ENCODE measurements at places on chromosomes 12 and 14. TPM values are rescaled to one million over a fixed set of nuclear protein-coding genes. Genes with fewer than 3 reads are reported as not detected.

DNA sequence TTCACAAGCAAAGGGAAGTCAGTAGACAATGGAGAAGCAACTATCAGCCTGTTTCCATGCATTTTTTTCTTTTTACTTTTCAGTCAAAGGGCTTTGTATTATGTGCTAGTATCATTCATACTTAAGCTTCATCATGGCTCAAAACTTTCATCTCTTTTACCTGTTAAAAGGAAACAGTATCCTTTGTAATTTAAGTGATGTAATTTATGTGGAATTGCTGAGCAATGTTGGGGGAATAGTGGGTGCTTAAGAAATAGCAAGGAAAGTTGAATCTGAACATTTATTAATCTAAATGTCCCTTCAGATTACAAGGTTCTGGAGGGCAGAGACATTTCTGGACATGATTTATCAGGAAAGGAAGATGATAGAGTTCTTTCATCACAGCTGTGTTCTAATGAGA is 915.3 kb downstream of the VRK1 start:
- no peaks in the 10 kb centered on the region for H3K4me1 ChIP-seq
- DNase-seq: no peak
- H3K27me3 ChIP-seq: no peaks in the 10 kb centered on the region

DNA sequence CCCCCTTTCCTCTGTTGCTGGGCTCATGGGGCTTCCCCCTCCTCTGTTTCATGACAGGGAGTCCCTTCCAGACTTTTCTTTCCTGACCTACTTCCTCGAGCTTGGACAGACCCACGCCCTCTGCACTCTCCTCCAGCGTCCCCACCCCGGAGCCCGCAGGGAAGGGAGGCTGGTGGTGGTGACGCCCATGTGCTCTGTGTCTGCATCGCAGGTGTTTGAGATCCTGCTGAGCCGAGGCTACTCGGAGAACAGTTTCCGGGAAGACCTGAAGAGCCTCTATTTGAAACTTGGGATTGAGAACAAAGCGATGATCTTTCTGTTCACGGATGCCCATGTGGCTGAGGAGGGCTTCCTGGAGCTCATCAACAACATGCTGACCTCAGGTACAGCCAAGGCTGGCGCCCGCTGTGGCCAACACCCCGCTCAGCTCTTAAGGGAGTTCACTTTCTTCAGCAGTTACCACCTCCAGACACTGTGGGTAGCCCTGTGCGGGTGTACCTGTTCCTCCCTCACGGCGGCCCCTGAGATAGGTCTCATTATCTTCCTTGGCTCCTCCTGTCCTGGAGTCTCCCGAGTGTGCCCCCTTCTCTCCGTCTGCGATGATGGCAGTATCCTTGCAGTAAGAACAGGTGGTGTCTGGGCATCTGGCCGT is 85.6 kb downstream of the CCDC92 start:
- no peak for DNase-seq
- H3K4me1 ChIP-seq: no peaks in the 10 kb centered on the region
- H3K27ac ChIP-seq: no peak overlapping the region
- no peak overlapping the region for H3K4me3 ChIP-seq
- H3K27me3 ChIP-seq: no peaks in the 10 kb centered on the region
- no peaks in the 10 kb centered on the region for H3K36me3 ChIP-seq

DNA sequence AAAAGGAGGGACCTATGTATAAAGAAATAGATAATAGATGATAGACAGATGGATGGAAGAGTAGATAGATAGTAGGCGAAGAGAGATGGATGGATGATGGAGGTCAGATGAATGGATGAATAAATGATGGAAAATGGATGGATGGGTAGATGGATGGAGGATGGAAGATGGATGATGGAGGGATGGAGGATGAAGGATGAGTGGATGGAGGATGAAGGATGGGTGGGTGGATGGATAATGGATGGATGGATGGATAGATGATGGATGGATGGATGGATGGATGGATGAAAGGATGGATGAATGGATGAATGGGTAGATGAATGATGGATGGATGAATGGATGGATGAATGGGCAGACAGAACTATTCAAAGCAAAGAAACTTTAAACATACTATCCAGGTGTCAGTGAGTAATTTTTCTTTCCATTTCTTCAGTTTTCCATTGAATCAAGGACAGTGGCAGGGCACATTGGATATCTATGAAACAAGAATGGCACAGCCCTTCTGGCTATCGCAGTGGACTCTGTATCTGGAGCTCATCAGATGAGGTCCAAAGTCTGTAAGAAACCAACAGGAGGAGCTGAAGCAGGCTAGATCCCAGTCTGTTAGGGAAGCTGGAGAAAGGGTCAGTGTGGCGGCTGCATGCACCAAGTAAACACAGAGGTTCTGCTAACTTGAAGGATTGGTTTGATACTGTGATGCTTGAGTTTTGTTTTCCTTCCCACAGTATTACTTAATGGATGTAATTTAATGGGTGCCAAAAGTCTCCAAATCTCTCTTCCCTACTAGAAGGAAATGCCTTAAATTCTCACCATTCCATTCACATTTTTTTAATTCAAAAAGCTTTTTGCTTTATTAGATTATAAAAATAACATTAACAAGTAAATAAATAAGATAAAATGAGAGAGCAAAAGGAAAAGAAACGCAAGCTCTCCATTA is 18.1 kb upstream of the MED13L start:
- DNase-seq: no peak
- H3K4me1 ChIP-seq: no peaks in the 10 kb centered on the region
- H3K4me3 ChIP-seq: no peak overlapping the region
- no peaks in the 10 kb centered on the region for H3K36me3 ChIP-seq

GRCh38 chr14:98474900-98475299 is 797.1 kb downstream of the BCL11B start:
- no peak overlapping the region for H3K4me3 ChIP-seq
- H3K27me3 ChIP-seq: peaks cover 4% of the 10 kb centered on the region
- no peaks in the 10 kb centered on the region for H3K36me3 ChIP-seq

GRCh38 chr12:112456029-112456428 is 37.3 kb downstream of the PTPN11 start:
- no peak for DNase-seq
- peaks cover 24% of the 10 kb centered on the region for H3K36me3 ChIP-seq
- H3K4me1 ChIP-seq: no peaks in the 10 kb centered on the region
- no peak overlapping the region for H3K4me3 ChIP-seq

DNA sequence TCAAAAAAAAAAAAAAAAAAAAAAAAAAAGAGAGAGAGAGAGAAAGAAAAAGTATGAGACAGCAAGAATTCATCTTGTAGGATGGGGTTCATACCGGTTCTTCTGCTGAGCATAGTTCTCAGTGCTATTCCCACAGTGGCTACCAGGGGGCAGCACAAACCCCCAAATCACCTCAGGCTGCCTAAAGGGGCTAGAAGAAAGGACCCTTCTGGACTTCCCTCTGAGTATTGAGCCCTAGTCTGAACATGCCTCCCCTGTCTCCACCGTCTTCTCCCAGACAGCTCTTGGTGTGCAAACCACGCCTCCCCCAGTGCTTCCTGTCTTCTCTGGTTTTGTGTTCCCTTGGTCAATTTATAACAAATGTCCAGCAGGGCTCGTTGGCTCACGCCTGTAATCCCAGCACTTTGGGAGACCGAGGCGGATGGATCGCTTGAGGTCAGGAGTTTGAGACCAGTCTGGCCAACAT is 31.3 kb upstream of the SMUG1 start:
- no peak overlapping the region for H3K27ac ChIP-seq
- H3K36me3 ChIP-seq: no peaks in the 10 kb centered on the region
- H3K27me3 ChIP-seq: peaks cover 2% of the 10 kb centered on the region
- H3K4me3 ChIP-seq: no peak overlapping the region
- H3K4me1 ChIP-seq: peaks cover 20% of the 10 kb centered on the region

PEX5 gene
- total RNA-seq: 37.9 TPM

- peaks cover 3% of the 10 kb centered on the region for H3K36me3 ChIP-seq
- peaks cover 4% of the 10 kb centered on the region for H3K4me1 ChIP-seq
- H3K27ac ChIP-seq: no peak overlapping the region
These were observed 1.3 kb upstream of the ANKRD9 start for GRCh38 chr14:102510616-102511520.

TC2N gene
- 6.4 TPM for total RNA-seq

GLT1D1 gene
- total RNA-seq: 13.1 TPM

- no peak for DNase-seq
- no peak overlapping the region for H3K4me3 ChIP-seq
- H3K4me1 ChIP-seq: no peaks in the 10 kb centered on the region
- no peaks in the 10 kb centered on the region for H3K36me3 ChIP-seq
- no peaks in the 10 kb centered on the region for H3K27me3 ChIP-seq
- H3K27ac ChIP-seq: no peak overlapping the region
These were observed 8.3 kb upstream of the HVCN1 start for GRCh38 chr12:110697236-110697635.

- no peak overlapping the region for H3K4me3 ChIP-seq
- no peaks in the 10 kb centered on the region for H3K36me3 ChIP-seq
- H3K27ac ChIP-seq: no peak overlapping the region
These were observed 18.0 kb upstream of the TCP11L2 start for GRCh38 chr12:106284358-106285105.

CDH24 gene
- total RNA-seq: 0.50 TPM

RASSF9 gene
- total RNA-seq: 0.84 TPM

DNA sequence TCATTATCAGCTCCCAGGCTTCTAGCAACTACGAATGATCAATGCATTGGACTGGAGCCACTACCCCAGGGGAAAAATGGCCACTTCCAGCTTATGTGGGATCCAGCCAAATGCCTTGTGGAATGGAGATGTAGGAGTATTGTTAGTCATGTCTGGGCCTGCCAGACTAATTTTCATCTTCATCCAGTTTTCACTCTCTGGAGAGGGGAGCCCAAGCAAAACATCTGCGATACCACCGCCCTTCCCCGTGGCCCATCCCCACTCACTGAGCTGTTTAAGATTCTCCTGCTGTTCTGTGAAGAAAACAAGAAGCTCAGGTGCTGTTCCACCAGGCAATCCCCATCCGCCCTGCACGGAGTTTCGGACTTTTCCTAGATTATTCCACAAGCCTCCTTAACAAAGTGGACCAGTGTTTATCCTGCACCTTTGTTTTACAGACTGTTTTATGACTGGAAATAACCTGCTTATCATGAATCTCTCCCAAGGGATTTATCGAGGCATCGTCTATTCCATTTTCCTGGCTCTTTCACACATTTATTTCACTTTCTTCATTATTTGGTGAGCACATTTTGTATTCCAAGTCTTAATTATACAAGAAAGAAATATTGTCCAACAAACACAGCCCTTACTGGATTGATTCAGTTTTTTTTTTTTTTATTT is 35.5 kb upstream of the MAX start:
- DNase-seq: no peak
- H3K36me3 ChIP-seq: no peaks in the 10 kb centered on the region
- H3K4me1 ChIP-seq: no peaks in the 10 kb centered on the region

GRCh38 chr14:63912286-63912685 is 59.5 kb downstream of the SYNE2 start:
- no peaks in the 10 kb centered on the region for H3K36me3 ChIP-seq
- H3K4me1 ChIP-seq: peaks cover 9% of the 10 kb centered on the region
- H3K27me3 ChIP-seq: no peaks in the 10 kb centered on the region
- H3K4me3 ChIP-seq: no peak overlapping the region
- DNase-seq: no peak

GRCh38 chr12:1619587-1619986 is 9.4 kb upstream of the WNT5B start:
- no peak for DNase-seq
- H3K27ac ChIP-seq: no peak overlapping the region
- H3K27me3 ChIP-seq: no peaks in the 10 kb centered on the region
- no peaks in the 10 kb centered on the region for H3K36me3 ChIP-seq

- no peaks in the 10 kb centered on the region for H3K4me1 ChIP-seq
- no peaks in the 10 kb centered on the region for H3K27me3 ChIP-seq
- H3K27ac ChIP-seq: no peak overlapping the region
- H3K4me3 ChIP-seq: no peak overlapping the region
These were observed 524.5 kb downstream of the GALC start for GRCh38 chr14:87468531-87468930.

DNA sequence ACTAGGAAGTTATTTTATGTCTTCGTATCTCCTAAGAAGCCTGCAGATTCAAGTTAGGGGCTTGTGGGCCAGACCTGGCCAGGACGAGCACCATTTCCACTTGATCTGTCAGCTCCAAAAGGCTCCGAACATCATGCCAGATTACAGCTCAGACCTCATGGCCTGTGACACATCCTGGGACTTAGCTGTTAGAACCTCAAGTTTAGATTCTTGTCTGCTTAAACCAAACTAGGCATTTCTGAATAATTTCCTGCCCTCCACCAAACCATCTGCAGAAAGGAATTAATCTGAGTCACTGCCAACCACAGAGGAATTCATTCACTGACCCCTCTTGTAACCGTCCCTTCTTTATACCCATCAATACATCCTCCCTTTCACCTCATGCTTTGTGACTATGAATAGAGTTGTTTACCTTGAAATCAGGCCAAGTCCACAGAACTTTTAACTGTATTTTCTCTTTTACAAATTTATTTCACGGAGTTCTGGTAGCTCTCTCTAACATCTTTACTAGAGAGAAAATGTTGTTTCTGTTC is 120.3 kb downstream of the FBXL14 start:
- no peaks in the 10 kb centered on the region for H3K36me3 ChIP-seq
- no peak for DNase-seq
- no peaks in the 10 kb centered on the region for H3K27me3 ChIP-seq
- H3K4me1 ChIP-seq: no peaks in the 10 kb centered on the region
- H3K27ac ChIP-seq: no peak overlapping the region

SPIC gene
- 17.7 TPM for total RNA-seq

- peak overlapping the region; percentile 91 for H3K27ac ChIP-seq
- DNase-seq: no peak
- no peaks in the 10 kb centered on the region for H3K36me3 ChIP-seq
- no peaks in the 10 kb centered on the region for H3K27me3 ChIP-seq
These were observed 1.1 kb downstream of the ANO6 start for GRCh38 chr12:45216983-45217485.

DNA sequence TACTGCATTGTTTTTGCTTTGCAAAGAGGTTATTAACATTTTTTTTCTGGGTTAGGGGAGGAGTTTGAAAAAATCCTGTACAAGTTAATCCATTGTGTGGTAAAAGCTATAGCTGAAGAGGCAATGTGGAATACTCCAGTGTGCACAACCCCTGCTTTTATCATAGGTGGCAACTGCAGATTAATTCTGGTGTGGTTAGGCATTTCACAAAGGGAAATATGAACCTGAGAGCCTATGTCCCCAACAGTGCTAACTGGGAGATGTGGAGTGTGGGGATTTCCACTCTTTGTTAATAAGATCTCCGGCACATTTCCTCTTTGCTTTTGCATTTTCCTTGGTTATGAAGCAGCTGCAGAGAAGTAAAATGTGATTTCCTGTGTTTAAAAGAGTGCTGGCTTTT is 33.6 kb downstream of the PRORP start:
- DNase-seq: no peak
- no peak overlapping the region for H3K27ac ChIP-seq
- no peaks in the 10 kb centered on the region for H3K27me3 ChIP-seq

EPS8 gene
- 13.7 TPM for total RNA-seq

Data from liver (tissue), 10 donors.